ENCODE measurements at places on chromosomes 5 and 9.

- no peak for DNase-seq
Measured at GRCh38 chr5:172107571-172107970, 80.5 kb downstream of the STK10 start.

DNA sequence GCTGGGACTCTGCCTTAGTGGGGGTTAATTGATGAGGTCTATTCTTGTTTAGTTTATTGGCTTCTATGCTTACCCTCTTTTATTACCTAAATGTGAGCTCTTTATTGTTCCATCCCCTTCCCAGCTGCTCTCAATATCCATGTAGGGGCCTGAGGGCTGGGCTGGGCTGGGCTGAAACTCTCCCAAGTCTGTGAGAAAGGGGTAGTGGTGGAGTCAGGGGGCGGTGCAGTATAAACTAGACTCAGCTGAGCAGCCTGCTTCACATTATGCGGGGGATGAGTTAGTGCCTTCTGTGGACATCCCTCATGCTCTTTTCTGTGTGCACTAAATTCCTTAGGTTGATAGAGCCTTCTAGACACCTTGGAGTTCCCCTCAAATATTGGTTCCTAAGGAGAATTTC, 451.8 kb upstream of the PTGER4 start:
- DNase-seq, result no peak

DNA sequence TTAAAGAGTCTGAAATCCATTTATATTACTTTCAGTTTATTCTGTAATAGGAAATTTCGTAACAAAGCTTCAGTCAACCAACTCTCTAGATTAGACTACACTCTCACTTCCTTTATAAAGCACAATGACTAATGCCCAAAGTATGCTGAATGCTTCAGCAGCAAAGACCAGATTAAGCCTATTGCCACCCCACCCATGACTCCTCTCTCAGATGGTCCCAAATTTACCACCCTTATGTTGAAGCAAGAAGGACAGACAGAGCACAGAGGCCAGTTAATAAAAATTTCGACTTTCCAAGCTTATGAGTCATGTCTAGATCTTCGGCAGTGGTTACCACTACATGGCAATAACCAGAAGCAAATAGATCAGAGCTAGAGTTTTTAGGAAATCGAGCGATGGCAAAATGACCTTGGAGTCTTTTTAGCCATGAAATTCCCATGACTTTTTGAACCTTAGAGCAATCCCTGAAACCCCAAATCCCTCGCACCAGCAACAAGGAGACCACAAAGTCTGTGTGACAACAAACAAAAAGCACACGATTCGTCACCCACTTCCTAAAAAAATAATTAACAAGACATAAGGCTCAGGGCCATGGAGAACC, 287.8 kb upstream of the RASA1 start:
- no peak for DNase-seq

- peak; percentile 39 for DNase-seq
Measured at GRCh38 chr9:131273856-131274673, 2.2 kb downstream of the FAM78A start.

- no peak for DNase-seq
Measured at GRCh38 chr5:44952376-44952775, 143.6 kb downstream of the MRPS30 start.

- no peak for DNase-seq
Measured at GRCh38 chr5:172280929-172281328, 2.6 kb downstream of the UBTD2 start.

GRCh38 chr5:122439645-122440044, 127.6 kb downstream of the SNCAIP start:
- DNase-seq, result no peak

GRCh38 chr5:181164076-181164952, 16.9 kb downstream of the OR2V2 start:
- peak; percentile 59 for DNase-seq

DNA sequence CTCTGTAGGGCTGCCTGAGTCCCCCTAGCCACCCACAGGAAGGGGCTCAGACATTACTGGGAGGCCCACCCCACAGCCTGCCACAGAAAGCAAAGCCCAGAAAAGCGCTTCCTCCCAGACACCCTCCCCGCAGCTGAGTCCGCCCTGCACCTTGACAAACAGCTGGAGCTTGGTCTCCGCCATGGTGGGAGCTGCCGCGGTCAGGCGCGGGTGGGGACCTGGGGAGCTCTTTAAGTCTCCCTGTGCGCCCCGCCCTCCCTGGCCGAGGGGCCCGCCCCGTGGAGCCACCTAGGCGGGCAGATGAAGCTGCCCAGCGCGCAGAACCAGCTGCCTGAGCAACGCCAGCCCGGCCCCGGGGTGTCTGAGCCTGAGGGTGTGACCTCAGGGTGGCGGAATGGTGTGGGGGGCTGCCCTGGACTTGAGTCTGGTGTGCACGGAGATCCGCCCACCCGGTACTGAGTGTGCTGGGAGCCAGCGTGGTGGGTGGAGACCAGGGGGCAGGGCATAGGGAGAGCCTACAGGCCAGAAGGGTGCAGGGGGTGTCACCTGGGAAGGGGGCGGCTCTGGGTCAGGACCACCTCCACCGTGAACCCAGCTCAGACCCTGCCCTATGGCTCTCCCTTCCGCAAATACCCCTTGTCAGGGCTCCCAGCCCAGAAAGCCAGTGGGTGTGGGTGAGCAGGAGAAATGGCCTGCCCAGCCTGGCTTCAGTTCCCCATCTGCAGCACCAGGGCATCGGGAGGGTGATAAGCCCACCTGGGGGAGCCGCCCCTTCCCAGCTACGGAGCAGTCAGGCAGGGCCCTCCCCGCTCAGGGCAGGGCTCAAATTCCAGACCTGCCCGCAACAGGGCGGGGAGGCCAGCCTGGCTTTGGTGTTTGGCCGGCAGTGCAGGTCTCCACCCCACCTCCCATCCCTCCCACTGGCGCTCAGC, at the start of gene CLIC3:
CLIC3 (minus strand) TSS at position 208 of the 932 bp plus-strand sequence; CDS start at position 183, 25 bp downstream.
- DNase-seq, result peak; percentile 47

- DNase-seq, result no peak
Measured at GRCh38 chr9:85077944-85078343, 408.4 kb downstream of the NTRK2 start.

GRCh38 chr5:9009931-9010651, 535.8 kb downstream of the SEMA5A start:
- no peak for DNase-seq

DNA sequence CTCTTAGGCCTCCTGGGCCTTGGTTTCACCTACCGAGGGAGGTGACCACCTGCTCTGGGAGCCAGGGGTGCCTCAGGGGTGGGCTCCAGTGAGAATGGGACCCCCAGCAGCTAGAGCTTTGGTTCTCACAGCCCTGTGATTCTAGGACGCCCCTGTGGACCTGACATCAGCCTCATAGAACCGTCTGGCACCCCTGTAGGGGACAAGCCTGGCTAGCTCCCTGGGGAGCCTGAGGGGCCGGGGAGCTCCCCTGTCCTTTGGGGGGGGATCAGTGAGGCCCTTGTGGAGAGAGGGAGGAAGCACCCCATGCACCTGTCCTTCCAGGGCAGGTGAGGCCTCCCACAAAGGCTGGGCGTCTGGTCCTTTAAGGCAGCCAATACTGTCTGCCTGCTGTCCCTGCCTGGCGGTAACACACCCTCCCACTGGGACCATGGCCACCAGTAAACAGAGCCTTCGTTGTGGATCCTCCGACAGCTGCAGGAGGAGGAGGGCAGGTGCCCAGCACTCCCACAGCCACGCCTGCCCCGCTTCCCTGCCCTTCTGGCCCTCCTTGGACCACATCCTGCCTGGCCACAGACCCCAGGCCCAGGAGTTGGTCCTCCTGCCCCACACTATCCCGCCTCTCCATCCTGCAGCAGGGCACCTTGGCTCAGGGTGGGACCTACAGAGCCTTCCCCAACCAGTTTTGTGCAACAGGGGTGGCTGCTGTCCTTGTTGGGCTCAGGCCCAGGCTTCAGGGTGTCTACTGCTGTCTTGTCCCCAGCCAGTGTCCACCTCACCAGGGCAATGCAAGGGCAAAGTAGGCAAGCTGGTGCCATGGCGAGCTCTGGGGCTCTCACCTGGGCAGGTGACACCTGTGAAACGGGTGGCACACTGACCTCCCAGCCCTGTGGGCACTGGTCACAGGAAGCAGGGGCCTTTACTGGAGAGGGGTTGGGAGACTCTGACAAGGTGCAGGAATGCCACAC, 3.0 kb upstream of the TUBB4B start:
- no peak for DNase-seq

GRCh38 chr5:56159521-56159947, 73.6 kb downstream of the ANKRD55 start:
- DNase-seq, result no peak

DNA sequence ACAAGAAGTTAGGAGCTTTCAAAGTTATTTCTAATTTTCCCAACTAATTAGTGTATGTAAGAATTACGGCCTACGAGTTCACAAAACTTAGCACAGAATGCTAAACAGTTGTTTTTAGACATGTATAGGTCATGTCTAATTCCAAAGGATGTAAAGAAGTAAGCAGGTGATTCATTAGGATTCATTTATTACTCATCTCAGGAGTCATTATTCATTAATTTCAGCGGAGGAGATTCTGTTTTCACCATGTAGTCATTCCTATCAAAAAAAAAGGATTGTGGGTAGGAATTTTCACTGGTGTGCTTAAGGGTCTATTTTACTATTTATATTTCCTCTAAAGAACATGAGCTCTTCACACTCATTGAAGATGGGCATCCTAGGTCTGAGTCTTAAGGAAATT, 532.2 kb downstream of the ACTL7B start:
- DNase-seq, result no peak

- DNase-seq, result no peak
Measured at GRCh38 chr5:78587081-78587774, 61.3 kb downstream of the LHFPL2 start.

GRCh38 chr9:134518004-134518606, 123.5 kb upstream of the COL5A1 start:
- DNase-seq, result no peak

DNA sequence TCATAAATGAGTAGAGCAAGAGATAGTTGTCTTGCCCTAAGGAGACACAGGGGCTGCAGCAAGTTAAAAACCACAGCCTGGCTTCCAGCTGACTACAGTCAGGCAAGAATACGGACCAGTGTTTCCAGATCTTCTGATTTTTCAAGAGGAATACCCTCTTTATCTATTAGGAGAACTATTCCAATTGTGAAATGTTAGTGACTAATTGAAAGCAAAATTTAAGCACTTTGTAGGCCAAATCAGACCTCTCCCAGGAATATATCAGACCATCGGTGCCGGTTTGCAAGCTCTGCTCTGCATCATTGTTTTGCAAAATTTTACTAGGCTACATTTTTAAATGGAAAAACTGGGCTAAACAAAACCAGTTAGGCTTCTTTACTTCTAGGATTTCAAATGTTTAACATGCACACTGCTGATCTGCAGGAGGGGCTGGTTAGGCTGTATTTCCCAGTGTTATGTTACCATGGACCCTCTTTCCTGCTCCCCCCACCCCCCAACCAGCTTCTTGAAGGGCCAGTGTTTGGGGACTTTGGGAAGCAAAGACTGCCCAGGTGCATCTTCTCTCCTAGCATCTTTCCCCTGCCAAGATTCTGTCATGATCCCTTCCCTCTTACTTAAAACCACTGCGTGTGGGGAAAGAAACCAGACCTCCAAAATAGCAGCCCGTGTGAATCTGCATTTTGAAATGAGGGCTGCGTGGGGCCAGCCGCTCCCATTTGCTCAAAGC, 1.1 kb upstream of the ARSI start:
- no peak for DNase-seq

- no peak for DNase-seq
Measured at GRCh38 chr5:10432059-10433008, 9.3 kb upstream of the ROPN1L start.

DNA sequence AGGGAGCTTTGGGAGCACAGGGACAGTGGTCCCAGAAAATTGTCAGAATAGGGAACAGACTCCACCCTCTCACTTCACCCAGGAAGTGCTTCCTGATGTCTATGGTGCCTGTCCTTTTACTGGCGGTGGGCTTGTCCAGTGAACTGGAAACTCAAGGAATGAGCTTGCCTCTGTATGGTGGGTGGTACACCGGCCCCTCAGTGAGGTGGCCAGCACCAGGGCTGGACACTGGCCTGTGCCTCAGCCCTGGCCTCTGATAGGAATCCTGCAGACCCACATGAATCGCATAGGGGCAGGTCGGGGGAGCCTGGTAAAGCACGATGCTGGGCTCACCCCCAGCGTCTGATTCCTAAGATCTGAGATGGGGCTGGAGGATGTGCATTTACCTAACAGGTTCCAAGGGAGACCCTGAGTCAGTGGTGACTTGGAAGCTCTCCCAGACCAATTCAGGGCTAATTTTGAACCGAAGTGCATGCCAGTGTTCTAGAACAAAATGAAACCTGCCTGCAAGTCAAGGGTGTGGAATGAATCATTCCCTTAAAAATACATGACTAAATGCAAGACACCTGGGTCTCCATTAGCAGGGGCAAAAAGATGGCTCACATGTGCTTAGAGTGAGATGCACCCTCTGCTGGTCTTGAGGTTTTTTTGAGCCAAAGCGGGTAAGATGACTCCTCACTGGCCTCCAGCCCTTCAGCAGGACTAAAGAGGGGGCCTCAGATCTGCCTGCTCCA, 178.3 kb downstream of the HSPA4 start:
- DNase-seq, result no peak

GRCh38 chr5:31449174-31449573, 82.7 kb downstream of the DROSHA start:
- DNase-seq, result no peak

GRCh38 chr5:43851741-43852140, 248.8 kb downstream of the NNT start:
- no peak for DNase-seq

DNA sequence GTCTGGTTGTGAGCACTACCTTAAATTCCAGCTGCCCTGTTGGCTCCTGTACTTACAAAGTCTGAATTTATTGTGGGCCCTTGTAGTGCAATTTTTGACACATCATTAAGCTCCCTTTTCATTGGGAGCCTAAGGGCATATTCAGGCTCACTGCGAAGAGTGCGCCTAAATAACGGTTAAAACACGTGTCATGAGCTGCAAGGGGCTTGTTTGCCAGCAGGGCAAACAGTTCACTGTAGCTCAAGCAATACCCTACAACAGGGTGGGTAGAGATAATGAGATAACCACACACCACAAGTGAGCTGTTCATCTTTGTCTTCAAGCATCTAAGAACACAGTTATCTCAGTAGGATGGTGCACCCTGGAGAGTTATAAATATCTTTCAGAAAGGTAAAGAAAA, 214.2 kb downstream of the SLF1 start:
- no peak for DNase-seq

DNA sequence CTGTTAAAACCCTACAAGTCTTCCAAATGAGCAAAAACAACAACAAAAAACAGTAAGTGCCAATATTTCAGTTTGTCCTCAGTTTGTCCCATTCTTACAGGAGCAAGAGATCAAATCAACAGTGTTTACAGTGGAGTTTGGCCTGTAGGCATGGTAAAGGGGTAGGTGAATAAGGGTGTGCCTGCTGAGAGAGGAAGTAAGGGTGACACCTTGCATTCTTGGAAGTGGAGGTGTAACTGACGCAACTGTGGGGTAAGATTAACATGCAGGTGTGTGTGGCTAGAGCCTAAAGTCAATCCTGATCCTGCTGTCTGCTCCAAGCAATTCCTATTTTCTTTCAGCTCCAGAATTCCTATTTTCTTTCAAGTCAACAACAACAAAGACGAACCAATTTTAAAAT, 43.4 kb downstream of the PFDN1 start:
- no peak for DNase-seq

DNA sequence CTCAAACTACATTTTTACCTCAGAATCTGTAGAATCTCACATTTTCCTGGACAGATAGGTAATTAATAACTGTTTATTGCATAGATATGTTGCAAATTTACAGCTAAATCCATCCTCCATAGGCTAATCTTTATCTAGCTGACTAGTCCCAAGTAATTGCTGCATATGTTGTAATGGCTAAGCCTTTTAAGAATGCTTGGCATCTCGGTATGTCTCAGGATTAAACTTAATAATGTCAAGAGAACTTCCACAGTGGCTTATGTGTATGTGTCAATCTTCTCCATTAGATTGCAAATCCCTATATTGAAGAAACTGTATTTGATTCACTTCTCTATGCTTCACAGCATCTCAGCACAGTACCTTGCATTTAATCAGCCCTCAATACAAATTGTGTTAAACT, 131.9 kb downstream of the PRDM9 start:
- no peak for DNase-seq

Measured in activated naive CD8-positive, alpha-beta T cell treated with anti-CD3 and anti-CD28 coated beads, Interleukin-2, amount 50 U/mL, for 24 hours (primary cell).